IPS DF 19.7 (cell line): ENCODE measurements at places on chromosomes 1 and 21.

DNA sequence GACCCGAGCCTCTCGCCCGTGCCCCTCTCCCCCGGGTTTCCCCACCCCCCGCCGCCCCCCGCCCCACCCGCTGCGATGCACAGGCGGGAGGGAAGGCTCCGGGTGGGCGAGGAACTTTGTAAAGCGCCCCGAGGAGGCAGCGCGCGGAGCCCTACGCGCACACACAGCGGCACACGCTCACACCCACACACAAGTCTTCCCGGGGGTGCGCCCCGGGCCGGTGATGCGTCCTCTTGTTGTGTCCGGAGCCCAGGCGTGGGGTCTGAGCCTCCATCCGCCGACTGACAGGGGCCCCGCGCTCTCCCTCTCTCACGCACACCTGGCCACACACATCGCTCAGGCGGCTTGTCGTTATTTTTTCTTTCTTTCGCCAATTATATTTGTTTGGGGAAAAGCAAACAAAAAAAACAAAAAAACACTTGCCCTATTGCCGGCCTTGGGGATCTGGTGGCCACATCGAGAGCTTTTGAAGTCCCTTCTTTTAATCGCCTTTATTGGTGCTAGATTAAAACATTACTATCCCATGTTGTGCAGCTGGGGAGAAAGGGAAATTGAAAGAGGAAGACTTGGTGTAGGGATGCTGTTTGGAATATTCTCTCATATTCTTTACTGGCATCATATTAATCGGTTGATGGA is 770 bp downstream of the NTNG1 start:
- no peak for DNase-seq

- DNase-seq = no peak
Measured at GRCh38 chr1:175009532-175009931, 9.8 kb downstream of the CACYBP start.

- DNase-seq = no peak
Measured at GRCh38 chr21:42120903-42121535, 49.9 kb downstream of the UMODL1 start.

GRCh38 chr1:80645621-80646020 is 1155.1 kb upstream of the ADGRL2 start:
- DNase-seq = no peak

DNA sequence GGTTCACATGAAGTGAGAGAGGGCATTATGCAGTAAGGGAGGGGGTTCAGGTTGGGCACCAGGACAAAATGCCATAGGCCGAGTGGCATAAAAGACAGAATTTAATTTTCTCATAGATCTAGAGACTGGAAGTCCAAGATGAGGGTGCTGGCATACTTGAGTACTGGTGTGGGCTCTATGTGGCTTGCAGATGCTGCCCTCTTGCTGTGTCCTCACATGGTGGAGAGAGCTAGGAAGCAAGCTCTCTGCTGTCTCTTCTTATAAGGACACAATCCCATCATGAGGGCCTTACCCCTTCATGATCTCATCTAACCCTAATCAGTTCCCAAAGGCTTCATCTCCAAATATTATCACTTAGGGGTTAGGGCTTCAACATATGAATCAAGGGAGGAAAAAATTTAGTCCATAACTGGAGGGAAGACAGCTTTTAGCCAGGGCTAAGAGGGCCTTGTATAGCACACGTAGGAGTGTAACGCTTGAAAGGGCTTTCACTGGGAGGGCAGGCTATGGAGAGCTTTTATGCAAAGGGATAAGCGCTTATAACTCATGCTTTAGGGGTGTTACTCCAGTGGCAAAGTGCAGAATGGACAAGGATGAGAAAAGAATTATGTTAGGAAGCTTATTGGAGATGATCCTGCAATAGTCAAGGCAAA is 64.5 kb downstream of the PLPPR5 start:
- DNase-seq = no peak

DNA sequence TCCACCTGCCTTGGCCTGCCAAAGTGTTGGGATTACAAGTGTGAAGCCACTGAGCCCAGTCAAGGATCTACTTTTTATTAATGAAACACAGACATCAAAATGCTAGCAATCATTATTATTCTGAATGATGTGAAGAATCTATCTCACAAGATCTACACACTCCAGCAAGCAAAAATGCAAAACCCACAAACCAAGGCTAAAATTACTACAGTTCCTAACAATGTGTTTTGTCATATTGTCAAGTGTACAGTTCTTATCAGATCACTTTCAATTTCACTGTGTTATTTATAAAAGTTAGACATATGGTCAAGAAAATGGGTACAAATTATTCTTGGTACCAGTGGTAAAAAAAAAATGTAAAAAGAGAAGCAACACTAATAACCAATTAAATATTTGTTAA is 61.3 kb upstream of the SDC3 start:
- no peak for DNase-seq

DNA sequence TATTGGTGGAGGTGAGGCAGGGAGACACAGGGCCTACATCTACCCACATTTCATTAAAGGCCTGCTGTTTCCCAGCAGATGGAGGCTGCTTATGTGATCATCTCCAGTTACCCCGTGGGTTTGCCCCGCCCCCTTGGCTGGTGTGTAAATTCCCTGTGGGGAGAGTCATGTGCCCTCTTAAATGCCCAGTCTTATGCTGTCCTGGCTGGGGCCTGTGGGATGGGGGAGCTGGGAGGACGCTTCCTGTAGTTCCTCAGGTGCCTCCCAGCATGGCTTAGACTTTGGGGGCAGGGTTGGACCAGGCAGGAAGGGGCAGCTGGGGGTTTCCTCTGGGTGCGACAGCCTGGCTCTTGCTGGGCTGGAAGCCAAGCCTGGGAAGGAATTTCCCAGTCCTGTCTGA is 15.5 kb upstream of the CITED4 start:
- no peak for DNase-seq

DNA sequence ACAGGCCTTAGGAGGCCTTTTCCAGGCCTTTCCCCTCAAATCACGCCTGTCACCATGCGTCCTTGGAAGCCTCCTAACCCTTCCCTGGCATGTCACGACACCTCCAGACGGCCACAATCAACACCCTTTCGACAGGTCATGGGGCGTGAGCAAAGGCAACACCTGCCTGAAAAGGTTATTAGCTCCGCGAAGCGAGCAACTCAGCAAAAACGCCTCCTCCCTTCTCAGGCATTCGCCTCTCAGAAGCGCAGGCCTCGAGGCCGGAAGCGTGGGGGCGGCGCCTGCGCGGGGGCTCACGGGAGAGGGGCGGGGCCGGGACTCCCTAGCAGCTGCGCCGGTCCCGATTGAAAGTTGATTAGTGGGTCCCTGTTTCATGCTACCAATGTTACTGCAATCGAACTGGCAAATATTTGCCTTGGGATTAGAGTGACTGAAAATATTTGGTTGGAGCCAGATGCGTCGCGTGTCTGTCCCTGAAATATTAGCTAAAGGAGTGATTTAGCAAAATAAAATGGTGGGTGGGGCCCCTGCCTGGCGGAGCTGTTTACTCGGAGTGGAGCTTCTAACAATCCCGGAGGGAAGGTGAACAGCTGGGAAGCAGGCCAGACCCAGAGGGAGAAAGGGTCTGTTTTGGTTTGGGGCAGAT is 44.9 kb downstream of the GFI1 start:
- no peak for DNase-seq

DNA sequence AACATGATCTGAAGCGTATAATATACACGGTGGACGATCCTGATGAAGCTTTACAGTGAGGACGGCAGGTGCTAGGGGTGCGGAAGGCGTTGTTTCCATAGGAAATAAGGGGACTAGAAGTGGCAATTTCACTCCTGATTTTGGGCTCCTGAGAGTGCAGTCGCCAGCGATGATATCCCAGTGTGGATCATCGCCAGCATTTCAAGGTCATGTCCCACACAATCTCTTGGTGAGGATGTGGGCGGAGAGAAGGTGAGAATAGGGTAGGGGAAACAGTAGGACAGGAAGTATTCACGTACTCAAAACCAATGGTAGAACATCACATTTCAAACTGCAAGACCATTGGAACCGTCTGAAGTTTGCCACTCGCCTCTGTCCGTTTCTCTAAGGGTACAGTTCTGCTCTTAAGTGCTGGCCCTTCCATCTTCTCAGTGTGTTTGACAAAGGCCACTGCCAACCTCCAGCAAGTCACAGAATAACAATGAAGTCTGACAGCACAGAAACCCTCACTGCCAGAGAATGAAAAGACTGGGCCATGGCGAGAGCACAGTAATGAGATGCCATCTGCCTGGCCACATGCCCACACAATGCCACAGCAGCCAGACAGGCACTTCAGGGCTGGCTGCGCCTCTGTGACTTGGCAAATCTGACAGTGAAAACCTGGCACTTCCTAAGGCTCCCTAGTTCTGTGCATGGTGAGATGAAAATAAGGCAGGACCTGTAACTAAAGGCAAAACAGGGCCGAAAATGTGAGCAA is 27.9 kb downstream of the PCSK9 start:
- no peak for DNase-seq

- no peak for DNase-seq
Measured at GRCh38 chr21:40638466-40639251, 208.3 kb downstream of the DSCAM start.

DNA sequence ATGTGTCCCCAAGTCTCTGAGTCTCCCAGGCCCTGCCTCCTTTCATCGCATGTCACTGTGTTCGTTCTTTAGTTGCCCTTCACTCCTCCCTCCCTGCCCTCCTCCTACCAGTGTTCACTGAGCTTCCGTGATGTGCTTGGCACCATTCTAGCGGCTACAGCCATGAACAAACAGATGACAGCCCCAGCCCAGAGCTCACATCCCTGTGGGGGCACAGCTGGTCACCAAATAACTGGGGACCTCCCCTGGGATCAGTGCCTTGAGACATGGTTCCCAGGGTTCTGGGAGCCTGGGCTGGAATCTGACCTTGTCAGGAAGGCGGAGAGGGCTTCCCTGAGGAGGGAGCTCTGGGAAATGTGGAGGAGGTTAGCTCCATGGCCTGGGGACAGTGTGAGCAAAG is 320.7 kb downstream of the PTPRU start:
- DNase-seq = no peak

DNA sequence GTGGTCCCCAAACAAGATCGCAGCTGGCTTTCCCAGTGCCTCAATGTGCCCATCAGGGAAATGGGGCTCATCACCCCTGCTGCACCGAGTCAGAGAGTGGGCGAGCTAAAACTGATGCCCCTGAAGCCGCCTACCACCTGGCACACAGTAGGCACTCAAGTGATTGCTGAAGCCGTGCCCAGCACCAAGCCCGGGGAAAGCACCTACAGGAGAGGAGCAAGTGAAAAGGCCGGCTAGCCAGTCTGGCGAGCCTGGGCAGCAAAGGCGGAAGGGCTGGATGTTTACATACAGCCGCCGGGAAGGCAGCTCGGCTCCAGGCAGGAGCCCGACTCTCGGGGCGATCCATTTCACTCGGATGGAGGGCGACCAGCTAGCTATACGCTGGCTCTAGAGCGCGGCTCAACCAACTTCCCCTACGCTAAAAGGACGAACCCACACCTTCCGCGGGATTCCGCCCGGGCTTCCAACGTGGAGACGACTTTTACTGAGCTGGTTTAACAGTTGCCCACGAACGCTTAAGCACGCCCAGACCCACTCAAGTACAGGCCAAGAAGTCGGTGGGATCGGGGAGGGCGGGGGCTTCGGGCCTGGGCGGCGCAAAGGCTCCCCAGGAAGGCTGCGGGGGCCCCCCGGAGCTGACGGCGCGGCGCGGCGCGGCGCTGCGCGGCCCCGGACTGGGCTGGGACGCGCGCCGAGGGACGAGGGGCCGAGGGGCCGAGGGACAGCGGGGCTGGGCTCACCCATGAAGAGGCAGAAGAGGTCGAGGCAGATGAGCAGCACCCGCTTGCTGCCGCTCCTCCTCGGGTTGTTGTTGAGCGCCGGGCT is 1.0 kb downstream of the PLPP3 start:
- DNase-seq = no peak

DNA sequence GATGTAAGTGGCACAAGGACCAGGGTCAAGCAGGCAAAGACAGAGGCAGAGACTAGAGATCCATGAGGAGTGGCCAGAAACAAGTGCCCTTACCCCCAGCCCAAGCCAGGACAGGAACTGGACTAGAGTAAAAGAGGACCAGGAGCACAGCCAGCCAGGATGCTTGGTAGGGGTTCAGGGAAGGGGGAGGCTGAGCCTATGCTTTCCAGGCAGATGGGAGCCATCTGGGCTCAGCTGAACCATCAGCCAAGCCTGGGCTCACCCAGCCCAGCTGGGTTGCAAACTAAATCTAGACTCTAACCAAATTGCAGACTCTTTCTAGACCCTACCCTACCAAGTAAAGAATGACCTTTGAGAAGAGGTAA is 15.2 kb downstream of the PDZK1IP1 start:
- no peak for DNase-seq

GRCh38 chr1:234900595-234900994 is 228.0 kb downstream of the TOMM20 start:
- no peak for DNase-seq

- no peak for DNase-seq
Measured at GRCh38 chr1:165896277-165896676, 68.9 kb downstream of the UCK2 start.

DNA sequence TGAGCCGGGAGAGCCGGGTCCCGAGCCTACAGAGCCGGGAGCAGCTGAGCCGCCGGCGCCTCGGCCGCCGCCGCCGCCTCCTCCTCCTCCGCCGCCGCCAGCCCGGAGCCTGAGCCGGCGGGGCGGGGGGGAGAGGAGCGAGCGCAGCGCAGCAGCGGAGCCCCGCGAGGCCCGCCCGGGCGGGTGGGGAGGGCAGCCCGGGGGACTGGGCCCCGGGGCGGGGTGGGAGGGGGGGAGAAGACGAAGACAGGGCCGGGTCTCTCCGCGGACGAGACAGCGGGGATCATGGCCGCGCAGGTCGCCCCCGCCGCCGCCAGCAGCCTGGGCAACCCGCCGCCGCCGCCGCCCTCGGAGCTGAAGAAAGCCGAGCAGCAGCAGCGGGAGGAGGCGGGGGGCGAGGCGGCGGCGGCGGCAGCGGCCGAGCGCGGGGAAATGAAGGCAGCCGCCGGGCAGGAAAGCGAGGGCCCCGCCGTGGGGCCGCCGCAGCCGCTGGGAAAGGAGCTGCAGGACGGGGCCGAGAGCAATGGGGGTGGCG is 371 bp downstream of the ARID1A start:
- no peak for DNase-seq

DNA sequence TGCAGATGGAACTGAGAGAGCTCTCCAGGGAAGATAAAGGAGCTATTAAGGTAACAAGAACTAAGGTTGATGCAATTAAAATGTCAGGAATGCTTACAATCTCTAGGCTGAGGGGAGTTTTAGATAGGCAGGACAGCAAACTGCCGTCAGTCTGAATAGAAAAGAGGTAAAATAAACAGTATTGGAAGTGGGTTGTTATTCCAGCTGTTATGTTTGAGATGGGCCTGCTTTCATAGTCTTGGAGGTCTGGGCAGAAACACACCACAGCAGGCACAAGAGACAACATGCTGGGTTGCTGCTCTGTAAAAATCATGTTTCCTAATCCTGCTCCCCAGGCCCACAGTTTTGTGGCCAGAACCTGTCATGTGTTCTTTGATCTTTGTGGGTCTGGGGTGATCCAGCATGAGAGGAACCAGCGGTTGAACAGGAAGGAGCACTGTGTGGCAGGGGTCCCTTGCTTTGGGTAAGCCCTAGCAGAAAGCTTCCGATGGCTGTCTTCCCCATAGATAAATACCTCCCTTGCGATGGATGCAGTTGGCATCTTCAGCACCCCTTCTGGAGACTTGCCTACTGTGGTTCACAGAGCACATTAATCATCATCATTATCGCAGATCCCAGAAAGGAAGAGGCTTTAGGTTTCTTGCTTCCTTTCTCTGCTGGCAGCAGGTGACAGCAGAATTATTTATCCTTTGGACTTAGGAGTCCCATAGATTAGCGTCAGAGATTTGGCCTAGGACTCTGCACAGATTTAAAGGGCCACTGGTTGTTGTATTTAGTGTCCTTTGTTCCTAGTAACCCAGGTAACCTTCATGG is 97.1 kb downstream of the AK5 start:
- no peak for DNase-seq
